ENCODE measurements at places on chromosomes 7 and 10.

DNA sequence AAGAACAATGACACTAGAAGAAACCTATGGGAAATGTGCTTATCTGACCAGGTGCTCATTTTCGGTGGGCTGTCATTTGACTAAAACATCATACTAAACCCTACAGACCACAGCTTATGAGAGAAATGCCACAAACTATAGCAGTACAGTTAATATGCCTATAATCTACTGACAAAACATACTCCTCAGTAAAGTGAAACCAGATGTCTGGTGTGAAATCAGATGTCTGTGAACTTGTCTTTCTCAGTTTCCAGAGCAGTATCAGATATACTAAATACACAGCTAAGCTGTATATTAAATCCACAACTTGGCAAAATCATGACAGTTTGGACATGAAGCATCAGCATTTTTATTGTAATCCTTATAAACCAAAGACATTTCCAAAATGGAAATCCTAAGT is 3.3 kb downstream of the IMMP2L start:
- DNase-seq, result no peak

DNA sequence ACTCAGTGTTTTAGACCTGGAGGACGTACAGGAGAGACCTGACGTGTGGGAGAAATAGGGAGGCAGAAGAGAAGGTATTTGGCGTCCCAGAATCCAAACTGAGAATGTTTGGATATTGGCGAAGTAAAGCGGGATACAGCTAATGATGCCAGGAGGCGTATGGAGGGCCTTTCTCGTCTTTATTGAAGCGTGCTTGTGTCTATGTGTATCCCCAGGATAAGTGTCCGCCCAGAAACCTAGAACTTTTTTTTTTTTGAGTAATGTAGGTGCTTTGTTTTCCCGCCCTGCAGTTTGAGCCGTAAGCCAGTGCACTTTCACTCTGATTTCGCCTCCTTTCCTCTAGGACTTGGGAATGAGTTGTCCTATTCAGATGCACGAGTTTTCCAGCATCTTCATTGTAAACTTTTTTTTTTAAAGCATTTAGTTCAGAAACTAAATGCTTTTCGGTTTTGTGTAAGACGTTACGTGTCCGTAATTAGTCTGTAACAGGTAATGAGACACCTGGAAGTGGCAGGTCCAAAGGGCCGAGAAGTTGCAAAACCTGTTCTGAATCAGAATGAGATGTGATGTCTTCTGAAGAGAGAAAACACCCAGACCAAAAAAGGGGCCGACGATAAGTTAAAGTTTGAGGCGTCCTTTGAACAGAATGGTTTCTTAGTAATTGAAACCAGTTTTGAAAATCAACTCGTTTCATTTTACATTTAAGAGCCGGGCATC is 746 bp downstream of the ARL5B start:
- DNase-seq, result no peak

DNA sequence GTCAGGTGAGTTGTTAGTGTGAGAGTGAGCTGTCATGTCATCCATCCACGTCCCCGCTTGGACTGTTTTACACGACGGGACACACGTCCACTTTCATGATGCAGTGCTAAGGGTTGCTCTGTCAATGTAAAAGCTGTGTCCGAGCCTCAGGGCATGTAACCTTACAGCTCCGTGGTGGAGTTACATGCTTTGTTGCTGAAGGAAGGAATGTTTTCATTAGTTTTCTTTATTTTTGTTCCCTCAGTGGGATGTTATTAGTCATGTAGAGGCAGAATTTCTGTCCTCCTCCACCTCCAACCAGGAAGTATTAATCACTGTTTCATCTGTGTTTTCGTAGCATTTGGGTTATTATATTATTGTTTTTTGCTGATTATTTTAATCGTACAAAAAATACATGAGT is 88.6 kb downstream of the NRG3 start:
- no peak for DNase-seq

DNA sequence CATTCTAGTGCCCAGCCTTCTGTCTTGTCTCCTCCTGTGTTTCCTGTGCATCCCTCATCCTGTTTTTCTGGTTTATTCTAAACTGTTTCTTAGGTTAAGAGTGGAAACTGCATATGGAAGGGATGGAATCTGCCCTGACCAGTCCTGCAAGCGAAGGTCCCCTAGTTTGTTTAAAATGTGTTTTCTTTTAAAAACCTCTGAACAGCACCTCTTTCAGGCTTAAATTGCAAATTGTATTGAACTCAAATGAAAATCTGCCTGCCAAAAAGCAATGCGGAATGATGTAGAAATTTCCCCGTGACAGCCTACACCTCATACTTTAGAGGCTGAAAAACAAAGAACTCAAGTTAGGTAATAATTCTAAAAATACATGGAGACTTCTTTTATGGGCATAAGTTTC is 222.8 kb upstream of the IMMP2L start:
- DNase-seq, result no peak

DNA sequence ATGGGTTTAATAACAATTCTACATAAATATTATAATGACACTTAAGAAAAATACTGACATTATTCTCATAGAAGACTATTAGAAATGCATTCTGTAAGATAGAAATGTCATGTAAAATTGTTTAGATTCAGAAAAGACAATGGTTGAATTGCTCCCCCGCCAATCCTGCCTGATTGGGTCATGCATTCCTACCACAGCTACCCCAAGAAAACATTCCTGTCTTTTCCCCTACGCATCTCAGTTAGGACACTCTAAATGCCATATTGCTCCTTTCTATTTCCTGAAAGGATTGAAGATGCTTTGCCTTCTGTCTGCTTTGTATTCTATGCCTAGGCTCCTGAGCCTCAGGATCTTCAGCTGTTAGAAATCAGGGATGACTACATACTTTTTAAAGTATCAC is 109.4 kb downstream of the DGKB start:
- DNase-seq, result no peak

DNA sequence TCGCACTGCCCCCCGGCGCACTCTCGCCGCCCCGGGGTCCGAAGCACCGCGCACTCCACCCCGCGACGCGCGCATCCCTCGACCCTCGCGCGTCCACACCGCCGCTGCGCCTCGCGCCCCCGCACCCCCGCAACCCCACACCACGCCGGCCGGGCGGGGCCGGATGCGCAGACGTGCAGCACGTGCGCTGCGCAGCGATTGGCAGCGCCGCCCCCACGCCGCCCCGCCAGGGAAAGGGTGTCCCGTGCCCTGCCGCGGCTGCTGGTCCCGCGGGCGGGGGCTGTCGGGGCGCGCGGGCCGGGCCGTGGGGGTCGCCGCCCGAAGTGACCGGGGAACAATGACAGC is 53.7 kb upstream of the KDM7A start:
- no peak for DNase-seq

- no peak for DNase-seq
Observed at GRCh38 chr7:127214956-127215718, 37.6 kb downstream of the GRM8 start.

DNA sequence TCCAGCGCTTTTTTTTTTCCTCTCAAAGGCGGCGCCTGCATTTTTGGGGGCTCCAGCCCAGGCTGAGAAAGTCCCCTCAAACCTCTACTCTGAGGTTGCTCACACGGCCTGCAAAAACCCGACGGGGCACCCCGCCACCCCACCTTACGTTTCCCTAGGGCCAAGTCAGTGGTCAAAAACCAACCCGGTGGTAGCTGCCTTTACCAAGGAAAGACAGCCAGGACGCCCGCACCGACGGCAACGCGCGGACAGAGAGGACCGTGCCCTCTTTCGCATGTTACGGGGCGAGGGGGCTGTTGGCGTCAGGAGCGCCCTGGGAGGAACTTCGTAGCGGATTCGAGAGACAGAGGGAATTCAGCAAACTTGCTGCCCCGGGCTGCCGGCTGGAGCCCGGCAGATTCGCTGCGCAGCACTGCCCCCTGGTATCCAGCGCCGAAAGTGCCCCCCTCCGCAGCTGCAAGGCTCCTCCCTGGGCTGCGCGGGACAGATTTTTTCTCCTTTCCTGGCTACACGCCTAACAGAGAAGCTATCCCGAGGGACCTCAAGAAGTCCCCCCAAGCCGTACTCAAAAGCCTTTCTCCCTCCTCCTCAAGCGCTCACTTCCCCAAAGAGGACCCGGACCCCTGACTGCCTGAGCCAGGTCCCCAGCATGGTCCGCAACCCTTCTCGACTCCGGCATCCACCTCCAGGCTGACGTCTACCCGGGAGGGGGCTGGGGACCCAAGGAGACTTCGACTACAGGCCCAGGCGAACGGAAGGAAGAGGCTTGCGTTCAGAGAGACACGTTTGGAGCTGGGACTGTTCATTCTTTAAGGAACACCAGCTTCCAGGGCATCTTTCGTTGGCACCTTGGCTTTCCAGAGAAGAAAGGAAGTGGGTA is 27.7 kb upstream of the VAX1 start:
- no peak for DNase-seq

All from tibial nerve (tissue), 4 donors.